Smooth muscle cell of the pulmonary artery (primary cell): ENCODE measurements at places on chromosomes 3 and 15. TPM values are rescaled to one million over a fixed set of nuclear protein-coding genes. Genes with fewer than 3 reads are reported as not detected.

Gene CFAP161
- 0.10 TPM in 1 of 2 replicates, not detected in the other for total RNA-seq

Gene SLC7A14
- 0.83 and 4.5 TPM in 2 replicates for total RNA-seq

Gene GNAT1
- total RNA-seq = not detected in 2 replicates

Gene CPNE9
- total RNA-seq = not detected in 2 replicates

Gene ADGRG7
- 0.07 TPM in 1 of 2 replicates, not detected in the other for total RNA-seq

Gene EHHADH
- 4.0 and 6.4 TPM in 2 replicates for total RNA-seq

Gene GPR176
- total RNA-seq = 147 and 182 TPM in 2 replicates

Gene CCR4
- under 0.01 TPM in 1 of 2 replicates, not detected in the other for total RNA-seq

Gene FSIP1
- total RNA-seq = 0.66 and 1.6 TPM in 2 replicates

Gene C3orf49
- not detected in 2 replicates for total RNA-seq

Gene PLCH1
- under 0.01 and 0.03 TPM in 2 replicates for total RNA-seq

Gene PDCD10
- total RNA-seq = 46.4 and 53.9 TPM in 2 replicates

Gene FILIP1L
- total RNA-seq = 23.8 and 24.7 TPM in 2 replicates

Gene CHCHD6
- total RNA-seq = 8.7 and 12.1 TPM in 2 replicates

Gene CCR3
- not detected in 2 replicates for total RNA-seq

Gene FMN1
- total RNA-seq = 1.0 and 2.5 TPM in 2 replicates
